Osteocyte (in vitro differentiated cells): ENCODE measurements at places on chromosomes 3 and 15. TPM values are rescaled to one million over a fixed set of nuclear protein-coding genes. Genes with fewer than 3 reads are reported as not detected.

Gene TGM4
- total RNA-seq: 0.26 TPM in 1 of 2 replicates, not detected in the other

DNA sequence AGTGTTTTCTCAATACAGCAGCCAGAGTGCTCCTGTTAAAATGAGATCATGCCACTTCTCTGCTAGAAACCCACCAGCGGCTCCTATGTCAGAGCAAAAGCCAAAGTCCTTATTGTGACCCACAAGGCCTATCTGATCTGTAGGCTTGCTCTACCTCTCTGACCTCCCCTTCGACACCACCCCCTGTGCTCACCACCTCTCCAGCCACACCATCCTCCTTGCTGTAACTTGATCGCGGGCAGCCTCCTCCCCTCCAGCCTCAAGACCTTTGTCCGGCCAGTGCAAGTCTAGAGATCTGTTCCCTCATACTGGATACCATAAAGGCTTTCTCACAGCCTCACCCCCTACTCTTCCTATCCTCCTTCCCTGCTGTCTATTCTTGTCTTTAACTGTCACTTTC, 1.9 kb upstream of the IGDCC4 start:
- no peak overlapping the region for H3K4me3 ChIP-seq
- no peak for DNase-seq
- no peaks in the 10 kb centered on the region for H3K27me3 ChIP-seq
- H3K4me1 ChIP-seq: peaks cover 27% of the 10 kb centered on the region
- peaks cover 2% of the 10 kb centered on the region for H3K36me3 ChIP-seq

DNA sequence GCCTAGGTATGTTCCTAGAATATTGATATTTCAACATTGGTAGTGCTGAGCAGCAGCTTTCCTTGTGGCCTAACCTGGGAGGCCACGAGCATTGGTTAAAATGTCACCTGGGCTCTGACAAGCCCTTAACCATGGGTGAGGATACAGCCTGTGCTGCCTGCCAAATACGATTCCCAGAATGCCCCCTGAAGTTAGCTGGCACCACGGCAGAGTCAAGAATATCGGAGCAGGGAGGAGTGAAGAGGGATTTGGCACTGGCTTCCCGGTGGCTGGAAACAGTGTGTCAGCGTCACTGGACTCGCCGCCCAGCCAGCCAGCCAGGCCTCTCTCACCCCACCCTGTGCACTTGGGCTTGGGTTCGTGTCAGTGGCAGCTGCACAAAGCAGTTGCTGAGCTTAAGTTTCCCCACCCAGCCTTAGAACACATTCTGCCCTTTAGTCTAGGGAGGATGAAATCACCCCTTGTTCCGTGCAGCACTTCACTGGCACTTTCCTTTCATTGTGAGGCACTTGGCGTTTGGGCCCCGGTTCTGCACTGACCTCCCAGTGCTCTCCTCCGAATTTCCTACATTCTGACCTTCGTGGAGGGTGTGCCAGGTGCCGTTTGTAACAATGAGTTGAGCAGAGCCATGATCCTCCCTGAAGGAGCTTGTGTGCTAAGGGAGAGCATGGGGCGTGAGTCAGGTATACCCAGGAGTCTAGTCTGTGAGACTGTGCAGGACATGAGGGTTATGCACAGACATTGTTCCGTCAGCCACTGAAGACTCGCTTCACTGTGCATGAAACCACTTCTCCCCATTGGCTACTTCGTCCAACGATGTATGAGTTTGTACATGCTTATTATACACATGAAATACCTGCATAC, 152.8 kb upstream of the BHLHE40 start:
- peaks cover 4% of the 10 kb centered on the region for H3K36me3 ChIP-seq
- peaks cover 35% of the 10 kb centered on the region for H3K4me1 ChIP-seq
- DNase-seq: no peak
- H3K27me3 ChIP-seq: no peaks in the 10 kb centered on the region
- H3K27ac ChIP-seq: no peak overlapping the region

- no peak overlapping the region for H3K27ac ChIP-seq
- H3K36me3 ChIP-seq: no peaks in the 10 kb centered on the region
- H3K27me3 ChIP-seq: no peaks in the 10 kb centered on the region
- no peak for DNase-seq
Measured at GRCh38 chr15:86087808-86088207, 8.1 kb downstream of the AGBL1 start.
